ENCODE measurements at places on chromosomes 12 and 14.

DNA sequence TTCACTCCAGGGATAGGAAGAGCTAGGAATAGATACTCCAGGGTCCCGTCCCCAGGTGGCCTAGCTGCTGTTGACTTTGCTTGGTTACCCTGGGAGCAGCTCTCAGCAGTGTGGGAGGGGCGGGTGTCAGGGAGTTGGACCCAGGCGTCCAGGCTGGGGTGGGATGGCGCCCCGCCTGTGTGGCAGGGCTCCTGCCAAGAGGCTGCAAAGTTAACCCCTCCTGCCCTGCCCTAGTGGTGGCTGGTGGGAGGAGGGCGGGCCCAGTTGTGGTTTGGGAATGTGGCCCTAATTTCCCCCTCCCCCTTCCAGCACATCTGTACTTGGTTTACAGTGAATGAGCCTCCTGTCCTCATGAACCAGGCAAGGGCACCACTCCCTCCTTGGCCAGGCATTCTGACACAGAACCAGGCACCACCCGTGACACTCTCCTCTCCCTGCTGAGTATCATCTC lies 1.7 kb upstream of the RARG start:
- no peak for DNase-seq

GRCh38 chr14:79861111-79861510 lies 350.2 kb downstream of the DIO2 start:
- no peak for DNase-seq

DNA sequence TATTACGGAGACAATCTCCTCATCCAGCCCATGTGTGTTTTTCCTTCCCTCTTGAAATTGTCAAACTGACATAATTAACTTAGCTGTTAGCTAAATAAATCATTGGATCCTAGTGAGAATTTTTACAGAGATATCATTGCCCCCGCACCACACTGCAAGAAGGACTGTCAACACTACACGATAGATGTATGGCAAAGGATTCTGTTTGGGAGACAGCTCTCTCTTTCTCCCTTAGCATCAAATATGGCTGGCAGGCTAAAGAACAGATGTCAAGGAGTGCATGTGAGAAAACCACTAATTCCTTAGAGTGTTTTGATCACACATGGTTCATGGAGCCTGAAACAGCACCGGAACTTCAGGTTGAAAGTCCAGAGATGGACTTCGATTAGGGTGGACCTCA lies 136.8 kb downstream of the KCNA5 start:
- DNase-seq = no peak

- DNase-seq = no peak
Observed at GRCh38 chr12:113019025-113019424, 37.5 kb upstream of the DTX1 start.

DNA sequence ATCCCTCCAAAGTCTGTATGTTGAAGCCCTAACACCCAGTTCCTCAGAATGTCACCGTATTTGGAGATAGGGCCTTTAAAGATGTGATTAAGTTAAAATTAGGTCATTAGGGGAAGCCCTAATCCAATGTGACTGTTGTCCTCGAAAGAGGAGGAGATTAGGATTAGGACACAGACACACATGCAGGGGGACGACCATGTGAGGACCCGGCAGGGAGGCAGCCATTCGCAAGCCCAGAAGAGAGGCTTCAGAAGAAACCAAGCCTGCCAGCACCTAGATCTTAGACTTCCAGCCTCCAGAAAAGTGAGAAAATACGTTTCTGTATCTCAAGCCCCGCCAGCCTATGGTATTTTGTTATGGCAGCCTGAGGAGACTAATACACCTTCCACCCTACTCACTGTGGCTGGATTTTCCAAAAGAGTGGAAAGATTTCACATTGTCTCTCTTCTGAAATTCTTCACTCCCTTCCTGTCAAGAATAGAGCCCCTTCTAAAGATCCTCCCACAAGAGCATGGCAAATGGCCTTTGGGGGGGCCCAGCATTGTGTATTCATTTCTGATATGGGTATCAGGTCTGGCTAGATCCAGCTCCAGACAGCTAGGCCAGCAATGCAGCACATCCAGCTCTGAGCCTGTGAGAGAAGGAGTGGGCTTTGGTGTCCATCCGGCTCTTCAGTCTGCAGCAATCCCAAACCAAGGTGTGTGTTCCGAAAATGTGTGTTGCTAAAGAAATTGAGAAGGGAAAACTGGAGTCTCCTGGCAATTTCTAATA lies 15.4 kb upstream of the UBC start:
- no peak for DNase-seq

DNA sequence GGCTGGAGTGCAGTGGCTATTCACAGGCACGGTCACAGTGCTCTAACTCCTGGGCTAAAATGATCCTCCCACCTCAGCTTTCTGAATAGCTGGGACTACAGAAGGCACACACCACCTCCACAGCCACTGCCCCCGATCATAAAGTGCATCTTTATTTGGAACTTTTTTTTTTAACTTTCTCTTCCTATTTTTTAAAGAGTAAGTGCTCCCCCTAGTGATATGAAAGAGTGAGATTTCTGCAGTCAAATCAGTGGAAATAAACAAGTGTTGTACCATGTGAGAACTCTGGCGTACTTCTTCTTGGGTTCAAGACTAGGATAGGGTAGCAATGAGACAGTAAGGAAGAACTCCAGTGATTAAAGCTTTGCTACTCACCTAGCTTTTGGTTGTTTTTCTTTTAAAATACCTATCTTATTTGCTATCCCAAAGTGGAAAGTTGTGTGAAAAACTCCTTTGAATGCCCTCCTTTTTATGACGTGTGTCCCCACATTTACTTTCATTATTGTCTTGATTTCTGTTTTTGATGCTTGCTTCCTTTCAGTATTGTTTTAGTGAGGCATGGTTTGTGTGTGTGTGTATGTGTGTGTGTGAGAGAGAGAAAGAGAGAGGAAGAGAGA lies 6.6 kb downstream of the PPP4R4 start:
- no peak for DNase-seq

- DNase-seq = no peak
Observed at GRCh38 chr12:102992720-102993119, 35.2 kb downstream of the ASCL1 start.

DNA sequence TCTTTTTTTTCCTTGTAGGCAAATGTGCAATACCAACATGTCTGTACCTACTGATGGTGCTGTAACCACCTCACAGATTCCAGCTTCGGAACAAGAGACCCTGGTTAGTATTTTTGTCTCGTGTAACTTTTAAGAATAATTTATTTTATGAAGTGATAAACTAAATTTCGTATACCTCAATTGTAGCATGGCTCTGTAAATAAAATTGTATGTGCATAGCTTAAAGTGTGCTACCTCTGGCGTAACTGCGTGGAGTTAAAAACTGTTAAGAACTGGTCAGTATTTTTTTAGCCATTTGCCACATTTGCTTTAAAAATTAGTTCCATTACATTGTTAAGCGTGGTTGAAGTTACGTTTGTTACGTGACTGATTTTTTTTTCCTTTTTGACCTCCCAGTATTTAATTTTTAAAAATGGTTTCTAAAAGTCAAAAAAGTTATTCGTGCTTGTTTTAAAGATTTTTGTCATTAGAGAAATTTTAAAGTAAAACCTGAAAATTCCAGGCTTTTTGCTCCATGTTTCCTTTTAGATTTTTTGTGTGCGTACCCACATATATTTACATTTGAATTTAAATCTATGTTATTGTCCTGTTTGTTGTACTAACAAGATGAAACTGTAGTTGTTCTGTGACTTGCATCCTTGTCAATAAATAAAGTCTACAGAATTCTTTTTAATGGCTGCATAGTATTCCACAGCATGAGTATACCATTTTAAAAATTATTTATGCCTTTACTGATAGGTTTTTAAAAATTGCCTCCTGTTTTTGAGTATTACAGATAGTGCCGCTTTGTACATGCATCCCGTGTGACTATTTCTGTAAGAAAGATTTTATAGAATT lies 1.4 kb downstream of the MDM2 start:
- DNase-seq = no peak

- no peak for DNase-seq
Observed at GRCh38 chr14:98293576-98293975, 978.4 kb downstream of the BCL11B start.

GRCh38 chr14:81273521-81273920 lies 52.8 kb upstream of the GTF2A1 start:
- no peak for DNase-seq

DNA sequence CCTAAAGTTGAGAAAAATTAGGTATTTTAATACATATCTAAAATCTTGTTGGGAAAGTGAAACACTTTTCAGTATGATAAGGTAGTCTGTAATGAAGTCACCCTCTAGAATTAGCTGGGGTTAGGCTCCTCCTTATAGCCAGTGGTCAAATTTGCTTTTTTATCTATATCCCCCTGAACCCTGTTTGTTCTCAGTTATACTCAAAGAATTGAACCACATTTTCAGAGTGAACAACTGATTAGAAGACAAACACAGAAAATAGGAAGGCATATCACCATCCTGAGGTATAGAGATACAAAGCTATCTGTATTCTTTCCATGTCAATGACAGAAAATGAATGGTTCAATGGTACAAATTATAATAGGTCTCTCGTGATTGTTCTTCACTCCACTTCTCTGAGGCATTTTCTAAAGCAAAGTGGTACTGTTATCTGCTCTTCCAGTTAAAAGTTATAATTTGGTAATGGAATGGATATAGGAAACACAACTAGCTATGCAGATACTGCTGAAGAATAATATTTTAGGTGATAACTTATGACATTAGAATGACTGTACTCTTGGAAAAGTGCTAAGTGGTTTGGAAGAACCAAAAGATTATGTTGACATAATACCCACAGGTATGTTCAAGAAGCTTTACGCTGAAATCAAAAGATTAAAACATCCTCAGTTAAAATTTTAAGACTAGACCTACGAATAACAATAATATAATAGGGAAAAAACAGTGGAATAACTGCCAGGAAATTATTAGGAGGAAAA lies 27.6 kb downstream of the WASHC3 start:
- no peak for DNase-seq

GRCh38 chr14:34951286-34951685 lies 31.5 kb upstream of the SRP54 start:
- no peak for DNase-seq
